Stimulated activated CD8-positive, alpha-beta memory T cell treated with anti-CD3 and anti-CD28 coated beads, Interleukin-7, amount 100 ng/mL, for 48 hours (primary cell): ENCODE measurements at places on chromosomes 7 and 10.

DNA sequence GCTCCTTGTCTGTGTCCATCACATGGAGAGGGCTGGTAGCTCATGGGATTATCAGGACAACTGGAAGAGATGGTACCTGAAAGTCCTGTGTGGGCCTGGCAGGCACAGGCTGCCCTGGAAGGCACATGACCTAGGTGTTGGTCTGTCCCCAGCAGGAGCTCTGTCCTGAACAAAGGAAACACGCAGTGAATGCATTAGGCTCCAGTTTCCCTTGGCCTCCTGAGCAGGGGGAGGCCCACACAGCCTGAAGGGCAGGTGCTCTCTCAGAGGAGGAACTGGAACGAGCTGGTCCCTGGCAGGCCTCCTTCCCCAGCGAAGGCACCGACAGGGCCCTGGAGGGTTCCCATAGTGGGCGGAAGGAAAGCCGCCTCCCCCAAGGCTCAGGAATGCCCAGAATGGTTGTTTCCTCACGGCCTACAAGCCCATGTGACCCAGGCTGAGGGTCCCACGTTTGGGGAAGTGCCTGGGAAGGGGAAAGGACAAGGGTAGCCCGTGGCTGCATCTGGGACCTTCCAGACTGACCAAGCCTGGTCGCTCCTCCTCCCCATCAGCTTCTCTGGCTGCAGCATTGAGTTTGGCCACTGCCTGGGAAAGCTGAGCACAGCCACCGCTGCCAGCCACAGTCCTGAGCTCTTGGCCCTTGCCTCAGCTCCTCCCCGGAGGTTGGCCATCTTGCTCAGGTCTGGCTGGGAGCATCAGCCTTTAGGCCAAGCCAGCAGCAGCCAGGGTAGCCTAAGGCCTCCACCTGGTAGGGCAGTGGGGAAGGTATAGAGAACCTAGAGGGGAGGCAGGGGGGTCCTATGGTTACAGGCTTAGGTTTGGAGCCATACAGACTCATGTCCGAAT, 21.8 kb downstream of the CXCL12 start:
- DNase-seq, result no peak

DNA sequence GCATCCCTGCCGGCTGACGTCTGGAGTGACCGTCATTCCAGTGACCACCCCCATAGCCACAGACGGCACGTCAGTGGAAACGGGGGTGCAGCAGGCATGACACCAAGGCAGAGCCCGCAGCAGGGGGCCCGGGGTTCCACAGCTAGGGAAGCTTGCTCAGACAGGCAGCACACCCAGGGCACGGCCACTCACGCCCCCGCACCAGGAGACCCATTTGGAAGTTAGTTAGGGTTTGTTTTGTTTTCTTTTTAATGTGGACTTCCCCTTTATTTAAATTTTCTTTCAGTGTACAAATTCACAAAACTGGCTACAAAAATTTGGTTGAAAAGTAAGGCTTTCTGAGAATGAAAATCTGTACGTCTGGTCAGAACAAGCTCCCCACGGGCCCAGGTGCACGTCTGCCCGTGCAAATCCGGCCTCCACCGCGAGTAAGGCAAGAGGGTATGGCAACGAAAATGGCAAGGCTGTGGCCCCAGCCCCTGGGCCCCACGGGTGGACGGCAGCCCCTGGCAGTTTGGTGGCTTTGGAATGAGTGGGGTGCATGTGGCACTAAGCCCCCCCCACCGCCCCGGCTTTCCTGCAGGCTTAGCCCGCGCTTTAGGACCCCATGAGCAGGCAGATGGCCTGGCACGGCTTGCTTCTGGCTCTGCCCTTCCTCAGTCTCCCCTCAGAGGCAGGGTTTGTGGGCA, 124.2 kb downstream of the FAM53B start:
- DNase-seq, result no peak

DNA sequence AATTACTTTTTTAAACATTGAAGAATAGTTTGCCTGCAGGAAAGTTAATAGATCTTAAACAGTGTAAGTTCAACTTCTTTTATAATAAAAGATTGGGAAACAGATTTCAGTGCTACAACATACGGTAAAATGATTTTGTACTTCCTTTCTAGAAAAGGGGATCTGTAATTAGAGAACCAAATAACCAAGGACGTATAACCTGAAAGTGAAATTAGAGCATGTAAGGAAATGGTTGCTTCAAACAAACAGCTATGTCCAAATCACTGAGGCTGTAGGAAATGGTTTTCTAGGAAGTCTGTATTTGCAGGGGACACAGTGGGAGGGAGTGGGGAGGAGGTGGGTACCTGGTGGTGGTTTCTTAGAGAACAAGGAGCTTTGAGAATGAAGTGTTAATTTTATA, 57.9 kb upstream of the EXOC6 start:
- no peak for DNase-seq

- no peak for DNase-seq
These were observed 1.1 kb downstream of the AHR start for GRCh38 chr7:17299483-17299991.

DNA sequence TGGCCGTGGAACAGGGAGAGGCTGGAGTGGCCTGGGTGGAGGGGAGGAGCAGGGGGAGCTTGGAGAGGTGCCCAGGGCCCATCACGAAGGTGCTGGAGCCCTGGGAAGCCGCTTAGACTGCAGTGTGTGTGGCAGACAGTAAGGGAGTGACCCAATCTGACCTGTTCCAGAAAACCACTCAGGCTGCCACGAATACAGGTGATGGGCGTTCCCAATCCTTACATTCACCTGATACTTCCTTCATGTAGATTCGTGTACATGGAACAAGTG, 161.7 kb downstream of the SVIL start:
- no peak for DNase-seq

- no peak for DNase-seq
These were observed 25.3 kb downstream of the PFKFB3 start for GRCh38 chr10:6228010-6228511.

DNA sequence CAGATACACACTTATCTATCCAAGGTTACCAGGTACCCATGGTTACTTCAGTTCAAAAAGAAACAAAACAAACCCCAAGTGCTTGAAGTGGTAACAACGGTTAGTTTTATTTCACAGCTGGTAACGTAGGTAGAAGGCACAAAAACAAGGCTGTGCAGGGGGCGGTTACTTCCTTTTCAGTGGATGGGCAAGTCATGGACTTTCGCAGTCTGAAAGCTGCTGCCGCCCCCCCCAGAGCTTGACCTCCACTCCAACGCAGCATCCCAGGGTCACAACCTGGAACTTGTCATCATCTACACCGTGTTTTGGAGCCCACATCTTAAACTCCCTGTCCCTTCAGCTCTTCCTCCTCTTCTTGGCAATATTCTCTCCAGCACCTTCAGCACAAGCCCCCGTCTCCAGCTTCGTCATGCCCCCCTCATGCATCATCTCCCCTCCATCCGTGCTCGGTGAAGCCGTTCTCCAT, 181.2 kb upstream of the ITGB1 start:
- DNase-seq, result peak; percentile 66

DNA sequence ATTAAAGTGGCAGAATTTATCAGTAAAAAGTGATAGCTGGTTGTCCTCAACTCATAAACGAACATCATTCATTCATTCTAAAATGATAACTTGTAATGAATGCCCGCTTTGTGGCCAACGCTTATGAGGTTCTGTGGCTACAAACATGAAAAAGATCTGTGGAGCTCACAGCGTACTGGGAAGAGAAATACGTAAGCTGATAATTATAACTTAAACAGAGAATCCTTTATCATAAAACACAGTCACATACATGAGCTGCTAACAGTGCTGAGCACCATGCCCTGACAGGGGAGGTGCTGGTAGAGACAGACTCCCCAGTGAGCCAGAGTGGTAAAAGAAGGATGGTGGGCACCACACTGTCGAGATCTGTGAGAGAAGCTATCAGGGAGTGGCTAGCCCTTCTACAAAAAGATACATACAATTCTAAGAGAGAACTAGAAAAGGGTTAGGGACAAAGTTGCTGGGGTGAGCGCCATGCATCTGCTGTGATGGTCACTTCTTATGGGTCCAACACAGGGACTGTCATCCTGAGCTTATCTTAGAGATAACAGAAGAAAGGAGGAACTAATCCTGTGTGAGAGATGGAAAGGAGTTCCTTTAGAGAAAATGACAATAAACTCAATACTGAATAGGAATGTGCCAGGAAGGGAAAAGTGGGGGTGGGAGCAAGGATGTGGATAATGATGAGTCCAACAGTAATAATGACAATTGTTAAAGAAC, 106.7 kb downstream of the USP6NL start:
- DNase-seq, result no peak

- DNase-seq, result no peak
These were observed 330.1 kb upstream of the LRGUK start for GRCh38 chr7:133796782-133797745.

GRCh38 chr7:27453702-27454405, 208.8 kb downstream of the HIBADH start:
- DNase-seq, result no peak

GRCh38 chr7:26329520-26330255, 38.0 kb downstream of the SNX10 start:
- no peak for DNase-seq

DNA sequence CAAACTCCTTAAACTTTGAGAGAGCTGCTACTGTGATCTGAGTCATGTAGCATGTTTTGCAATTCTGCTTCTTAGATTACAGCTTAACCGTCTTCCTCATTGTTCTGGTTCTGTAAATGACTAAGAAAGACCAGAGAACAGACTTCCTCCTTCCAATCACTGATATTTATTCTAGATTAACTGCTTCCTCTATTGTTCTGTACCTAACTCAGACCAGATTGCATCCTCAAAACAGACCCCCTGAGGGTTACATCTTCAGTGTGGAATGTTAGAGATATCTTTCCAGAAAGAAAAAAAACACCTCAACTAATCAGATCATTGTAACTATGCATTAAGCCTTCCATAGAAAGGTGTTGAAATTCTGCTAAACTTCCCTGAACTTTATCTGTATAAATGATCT, 5.7 kb upstream of the PIP start:
- no peak for DNase-seq

GRCh38 chr10:109126016-109126415, 797.3 kb downstream of the XPNPEP1 start:
- DNase-seq, result no peak

DNA sequence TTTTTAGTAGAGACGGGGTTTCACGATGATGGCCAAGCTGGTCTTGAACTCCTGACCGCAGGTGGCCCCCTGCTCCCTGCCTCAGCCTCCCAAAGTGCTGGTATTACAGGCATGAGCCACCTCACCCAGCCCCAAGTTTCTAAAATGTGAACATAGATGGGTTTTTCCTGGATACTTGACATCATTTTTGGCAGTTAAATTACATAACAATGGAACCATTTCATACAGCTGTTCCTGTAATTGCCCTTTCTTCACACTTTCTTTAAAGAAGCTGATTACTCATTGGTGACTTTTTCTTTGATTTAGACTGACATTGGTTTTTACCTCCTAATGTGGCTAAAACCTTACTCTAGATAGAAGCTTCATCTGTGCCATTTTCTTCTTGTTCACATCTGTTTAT, 5.9 kb downstream of the ZKSCAN1 start:
- no peak for DNase-seq

DNA sequence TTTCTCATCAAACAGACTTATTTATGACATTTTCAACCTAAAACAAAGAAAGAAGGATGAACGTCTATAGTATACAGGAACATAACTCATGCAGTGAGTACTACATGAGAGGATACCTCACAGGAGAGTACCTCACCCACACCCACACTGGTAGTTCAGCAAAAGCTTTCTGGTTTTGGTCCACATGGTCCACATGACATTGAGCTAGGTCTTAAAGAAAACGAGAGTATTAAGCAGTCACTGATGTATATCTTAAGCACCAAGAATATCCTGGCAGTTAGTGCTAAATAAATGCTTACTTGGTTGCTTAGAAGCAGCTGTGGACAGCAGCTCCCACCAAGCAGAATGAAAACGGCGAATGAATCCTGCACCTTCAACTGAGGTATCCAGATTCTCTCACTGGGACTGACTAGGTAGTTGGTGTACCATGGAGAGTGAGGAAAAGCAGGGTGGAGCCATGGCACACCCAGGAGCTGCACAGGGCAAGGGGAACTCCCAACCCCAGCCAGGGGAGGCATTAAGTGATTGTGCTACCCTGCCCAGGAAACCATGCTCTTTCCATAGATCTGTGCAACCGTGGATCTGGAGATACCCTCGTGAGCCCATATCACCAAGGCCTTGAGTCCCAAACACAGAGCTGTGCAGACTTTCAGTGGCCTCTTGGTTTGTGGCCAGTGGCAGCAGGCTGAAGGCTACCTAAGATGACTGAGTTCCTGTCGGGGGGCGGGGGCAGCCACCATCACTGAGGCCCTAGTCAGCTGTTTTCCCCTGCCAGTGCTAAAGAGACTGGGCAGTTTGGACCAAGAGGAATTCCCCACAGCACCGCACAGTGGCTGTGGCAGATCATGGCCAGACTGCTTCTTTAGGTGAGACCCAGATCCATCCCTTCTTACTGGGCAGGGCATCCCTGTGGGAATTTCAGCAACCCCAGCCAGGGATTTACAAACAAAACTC, 143.4 kb downstream of the SGMS1 start:
- no peak for DNase-seq

DNA sequence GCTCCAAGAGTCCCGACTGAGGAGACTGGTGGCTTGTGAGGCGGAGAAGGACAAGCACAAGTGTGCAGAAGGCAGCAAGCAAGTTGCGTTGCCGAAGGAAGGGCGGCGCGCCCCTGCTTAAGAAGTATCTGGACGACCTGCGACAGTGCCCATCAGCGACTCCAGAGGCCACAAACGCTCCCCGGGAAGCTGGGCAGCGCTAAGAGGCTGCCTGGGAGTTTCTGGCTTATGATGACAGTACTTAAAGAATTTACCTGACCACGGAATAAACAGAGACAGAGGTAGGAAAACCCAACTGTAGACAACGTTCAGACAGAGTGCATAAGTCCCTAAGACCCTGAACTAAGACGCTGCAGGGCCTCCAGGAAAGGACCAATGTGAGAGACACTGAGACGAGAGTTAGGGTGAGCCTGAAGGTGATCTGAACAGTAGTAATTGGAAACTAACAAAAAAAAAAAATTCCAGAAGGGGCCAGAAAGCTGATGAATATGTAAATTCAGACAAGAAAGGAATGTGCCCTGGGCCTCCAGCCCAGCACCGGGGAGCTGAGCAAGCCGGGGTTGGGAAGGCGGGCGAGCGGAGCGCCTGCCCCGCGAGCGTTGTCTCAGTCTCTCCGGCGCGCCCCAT, 1.0 kb downstream of the OSBPL3 start:
- DNase-seq, result no peak

DNA sequence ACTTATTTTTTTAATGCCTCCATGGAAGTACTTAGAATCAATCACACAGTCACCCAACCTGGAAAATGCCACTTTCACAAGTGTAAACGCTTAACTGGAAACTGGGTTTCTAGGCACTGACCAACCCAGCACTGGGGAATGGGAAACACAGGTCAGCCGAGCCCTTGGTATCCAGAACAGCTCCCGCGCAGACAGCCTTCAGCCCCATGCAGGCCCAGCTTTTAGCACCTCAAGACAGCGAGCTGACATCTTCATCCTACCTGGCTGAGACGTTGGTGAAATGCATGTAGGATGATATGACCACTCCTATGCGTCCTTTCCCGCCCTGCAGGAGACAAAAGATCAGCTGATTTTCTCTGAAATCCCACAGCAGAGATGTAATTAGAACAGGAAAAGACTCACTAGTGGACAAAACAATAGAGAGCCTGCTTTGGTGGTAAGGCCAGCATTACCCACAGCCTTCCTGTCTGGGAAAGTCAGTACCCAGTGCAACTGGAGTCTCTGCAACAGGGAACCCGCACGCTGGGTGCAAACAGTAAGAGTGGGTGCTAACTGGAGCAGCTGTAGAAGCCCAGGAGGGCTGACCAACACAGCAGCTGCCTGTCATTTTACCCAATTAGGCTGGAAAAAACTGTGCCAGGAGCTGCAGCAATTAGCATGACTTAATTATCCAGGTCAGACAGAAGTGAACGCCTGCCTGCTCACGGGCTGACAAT, 153.7 kb downstream of the TNS3 start:
- DNase-seq, result no peak
